ENCODE measurements at places on chromosomes 1 and 21.

- no peak for DNase-seq
Measured at GRCh38 chr21:34536820-34537219, 24.8 kb upstream of the KCNE1 start.

DNA sequence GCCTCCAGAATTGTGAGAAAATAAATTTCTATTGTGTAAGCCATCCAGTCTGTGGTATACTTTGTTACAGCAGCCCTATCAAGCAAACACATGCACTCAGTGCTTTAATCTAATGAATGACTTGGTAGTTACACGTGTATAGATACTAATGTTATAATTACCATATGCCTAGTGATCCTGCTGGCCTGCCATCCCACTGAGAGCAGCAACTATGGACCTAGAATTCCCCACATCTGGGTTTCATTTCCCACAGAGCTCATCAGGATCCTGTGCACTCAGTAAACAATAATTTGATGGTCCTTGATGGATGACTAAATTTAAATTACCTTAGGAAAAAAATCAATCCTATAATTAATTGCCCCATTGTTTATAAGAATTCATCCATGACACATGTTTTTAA, 86.5 kb upstream of the RGS1 start:
- DNase-seq: no peak

GRCh38 chr1:110520827-110521226, 1.9 kb upstream of the KCNA10 start:
- no peak for DNase-seq

DNA sequence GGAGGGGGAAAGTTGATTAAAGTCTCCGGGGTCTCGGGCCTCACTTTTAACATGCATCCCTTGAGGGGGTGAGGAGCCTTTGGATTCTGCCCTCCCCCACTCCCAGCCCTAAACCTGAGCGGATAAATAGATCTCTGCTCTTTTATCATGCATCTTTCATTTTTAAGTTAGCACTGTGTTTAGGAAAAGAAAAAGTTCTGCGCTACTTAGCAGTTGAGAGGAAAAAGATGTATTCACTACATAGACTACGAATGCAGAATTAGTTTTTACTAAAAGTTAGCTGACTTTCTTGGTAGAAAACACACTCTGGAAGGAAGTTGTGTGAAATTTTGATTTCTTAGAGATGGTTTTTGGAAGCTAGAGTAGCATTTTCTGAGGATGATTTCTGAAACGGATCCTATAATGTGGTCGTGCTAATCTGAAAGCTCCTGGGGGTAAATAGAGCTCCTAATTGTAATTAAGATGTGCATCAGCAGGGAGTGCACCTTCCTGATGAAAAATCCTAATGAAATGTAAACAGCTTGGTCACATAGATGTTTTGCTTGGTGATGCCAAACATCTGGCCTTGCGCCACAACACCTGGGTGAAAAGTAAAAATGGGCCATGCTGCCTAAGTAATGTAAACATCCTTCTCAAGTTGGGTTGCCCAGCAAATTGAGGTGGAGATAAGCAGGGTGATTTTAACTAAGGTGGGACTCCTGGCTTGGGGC, 1.8 kb downstream of the ROR1 start:
- DNase-seq: no peak

- DNase-seq: no peak
Measured at GRCh38 chr1:230048322-230048721, 18.7 kb upstream of the GALNT2 start.

DNA sequence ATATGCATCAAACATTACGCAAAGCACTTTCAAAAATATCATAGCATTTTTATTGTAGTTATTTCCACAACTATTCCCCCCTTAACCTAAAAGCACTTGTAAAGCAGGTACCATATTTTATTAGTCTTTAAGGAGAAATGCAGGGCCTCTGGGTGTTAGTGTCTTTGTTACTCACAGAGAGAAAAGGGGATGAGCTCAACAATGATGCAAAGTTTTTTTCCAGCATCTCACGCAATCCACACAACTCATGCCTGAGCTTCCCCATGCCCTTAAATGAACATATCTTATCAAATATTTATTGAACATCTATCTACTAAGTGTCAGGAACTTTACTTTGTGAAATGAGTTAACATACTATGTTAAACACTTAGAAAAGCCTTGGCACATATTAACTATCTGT, 50.6 kb downstream of the BEND5 start:
- DNase-seq: no peak

- no peak for DNase-seq
Measured at GRCh38 chr21:26107429-26107828, 63.1 kb downstream of the APP start.

- no peak for DNase-seq
Measured at GRCh38 chr1:229567109-229567868, 8.8 kb upstream of the ABCB10 start.

DNA sequence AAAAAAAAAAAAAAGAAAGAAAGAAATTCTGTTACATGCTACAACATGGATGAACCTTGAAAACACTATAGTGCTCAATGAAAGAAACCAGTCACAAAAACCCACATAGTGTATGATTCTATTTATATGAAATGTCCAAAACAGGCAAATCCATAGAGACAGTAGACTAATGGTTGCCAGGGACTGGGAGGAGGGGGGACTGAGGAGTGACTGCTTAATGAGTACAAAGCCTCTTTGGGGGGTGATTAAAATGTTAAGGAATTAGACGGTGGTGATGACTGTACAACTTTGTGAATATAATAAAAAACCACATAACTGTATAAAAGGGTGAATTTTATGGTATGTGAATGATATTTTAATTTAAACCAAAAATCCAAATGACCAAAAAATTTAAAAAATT, 116.0 kb upstream of the GUCA2B start:
- DNase-seq: no peak

- DNase-seq: no peak
Measured at GRCh38 chr1:153251562-153251961, 7.9 kb upstream of the LORICRIN start.

- DNase-seq: no peak
Measured at GRCh38 chr1:88566615-88567387, 117.3 kb upstream of the PKN2 start.

DNA sequence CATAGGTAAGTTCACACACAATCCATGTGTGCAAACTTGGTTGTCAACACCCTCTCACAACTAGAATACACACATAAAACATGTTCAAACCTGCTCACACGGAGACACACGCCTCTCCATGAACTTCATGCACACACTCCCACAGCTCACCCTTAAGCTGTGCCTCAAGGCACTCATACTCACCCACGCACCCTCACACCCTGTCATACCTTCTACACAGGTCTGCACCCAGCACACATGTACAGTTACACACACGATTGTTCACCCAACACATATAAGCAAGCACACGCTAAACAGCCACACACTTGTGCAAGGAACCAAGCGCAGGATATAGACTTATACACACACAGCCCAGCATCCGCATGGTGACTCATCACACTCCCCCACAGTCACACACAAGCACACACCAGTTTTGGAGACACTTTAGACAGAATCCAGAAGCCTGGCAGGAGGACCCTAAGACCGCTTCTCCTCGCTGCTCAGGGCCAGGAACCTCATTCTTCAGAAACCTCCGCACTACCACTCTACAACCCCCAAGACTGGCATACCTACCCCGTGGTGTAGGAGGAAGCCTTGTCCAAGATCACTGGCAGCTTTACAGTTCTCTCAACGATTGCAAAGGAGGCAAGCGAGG, 58.7 kb upstream of the ZC3H12A start:
- no peak for DNase-seq

DNA sequence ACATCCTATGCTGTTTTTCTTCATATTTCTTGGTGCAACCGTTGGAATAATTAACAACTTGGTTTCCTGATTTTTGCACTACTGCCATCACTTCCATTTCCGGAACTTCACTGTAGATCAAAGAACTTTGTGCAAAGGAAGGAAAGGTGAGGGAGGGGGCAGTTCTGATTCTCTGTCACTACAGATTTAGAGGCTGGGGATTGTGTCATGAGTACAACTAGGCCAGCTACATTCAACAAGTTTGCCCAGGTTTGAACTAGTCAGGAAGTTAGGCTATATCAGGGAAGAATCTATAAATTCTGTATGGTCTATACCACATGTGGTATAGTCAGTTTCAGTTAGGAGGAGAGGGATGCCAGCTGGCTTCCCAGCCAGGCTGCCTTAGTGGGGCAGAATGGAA, 84.2 kb downstream of the RGL1 start:
- no peak for DNase-seq
